Stimulated activated CD4-positive, alpha-beta T cell treated with anti-CD3 and anti-CD28 coated beads, Interleukin-15, amount 100 ng/mL, for 1 hour (primary cell): ENCODE measurements at places on chromosomes 5 and 9.

DNA sequence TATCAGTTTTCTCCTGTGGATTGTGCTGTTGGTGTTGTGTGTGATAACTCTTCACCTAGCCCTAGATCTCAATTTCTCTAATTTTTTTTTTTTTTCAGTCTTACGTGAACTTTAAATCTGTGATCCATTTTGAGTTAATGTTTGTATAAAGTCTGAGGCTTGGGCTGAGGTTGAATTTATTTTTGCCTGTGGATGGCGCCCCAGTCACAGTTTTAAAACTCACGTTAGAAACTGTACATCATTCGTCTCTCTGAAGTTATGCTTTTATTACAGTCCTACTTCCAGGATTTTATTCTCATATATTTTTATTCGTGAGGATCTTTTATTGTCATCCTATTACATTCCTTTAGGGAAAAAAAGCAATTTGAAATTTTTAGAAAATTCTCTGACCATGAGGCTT, 103.1 kb downstream of the EHMT1 start:
- no peak for DNase-seq

DNA sequence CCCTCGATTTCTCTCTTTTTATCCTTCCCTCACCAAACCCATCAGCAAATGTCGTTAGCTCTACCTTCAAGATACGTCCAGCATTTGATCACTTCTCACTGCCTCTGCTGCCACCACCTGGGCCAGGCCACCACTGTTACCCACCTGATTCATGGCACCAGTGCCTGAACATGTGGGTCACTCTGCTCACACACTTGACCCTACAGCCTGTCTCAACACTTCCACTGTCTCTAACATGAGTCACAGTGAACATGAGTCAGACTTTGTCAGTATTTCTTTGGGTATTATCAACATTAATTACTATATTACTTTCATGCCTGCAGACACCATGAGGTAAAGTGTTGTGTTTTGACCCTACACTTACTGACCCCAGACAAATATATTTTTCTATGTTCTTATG, 19.6 kb downstream of the SLC24A2 start:
- no peak for DNase-seq

DNA sequence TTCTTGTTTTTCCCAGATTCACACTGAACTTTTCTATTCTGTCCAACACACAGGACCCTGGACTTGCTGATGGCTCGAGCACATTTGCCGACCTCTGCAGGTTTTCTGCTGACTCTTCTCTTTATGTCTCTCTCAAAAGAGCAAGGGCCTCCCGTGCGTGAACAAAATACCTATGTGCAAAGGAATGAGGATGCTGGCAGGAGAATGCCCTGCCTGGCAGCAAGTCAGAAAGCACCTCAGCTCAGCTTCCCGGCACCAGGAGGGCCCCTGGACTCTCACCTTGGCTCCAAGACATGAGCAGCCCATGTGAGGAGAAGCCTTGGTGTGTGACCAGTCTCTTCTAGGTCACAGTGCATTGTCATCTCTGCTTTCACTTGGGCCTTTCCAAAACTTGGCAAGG, 36.1 kb downstream of the PAPPA start:
- no peak for DNase-seq

DNA sequence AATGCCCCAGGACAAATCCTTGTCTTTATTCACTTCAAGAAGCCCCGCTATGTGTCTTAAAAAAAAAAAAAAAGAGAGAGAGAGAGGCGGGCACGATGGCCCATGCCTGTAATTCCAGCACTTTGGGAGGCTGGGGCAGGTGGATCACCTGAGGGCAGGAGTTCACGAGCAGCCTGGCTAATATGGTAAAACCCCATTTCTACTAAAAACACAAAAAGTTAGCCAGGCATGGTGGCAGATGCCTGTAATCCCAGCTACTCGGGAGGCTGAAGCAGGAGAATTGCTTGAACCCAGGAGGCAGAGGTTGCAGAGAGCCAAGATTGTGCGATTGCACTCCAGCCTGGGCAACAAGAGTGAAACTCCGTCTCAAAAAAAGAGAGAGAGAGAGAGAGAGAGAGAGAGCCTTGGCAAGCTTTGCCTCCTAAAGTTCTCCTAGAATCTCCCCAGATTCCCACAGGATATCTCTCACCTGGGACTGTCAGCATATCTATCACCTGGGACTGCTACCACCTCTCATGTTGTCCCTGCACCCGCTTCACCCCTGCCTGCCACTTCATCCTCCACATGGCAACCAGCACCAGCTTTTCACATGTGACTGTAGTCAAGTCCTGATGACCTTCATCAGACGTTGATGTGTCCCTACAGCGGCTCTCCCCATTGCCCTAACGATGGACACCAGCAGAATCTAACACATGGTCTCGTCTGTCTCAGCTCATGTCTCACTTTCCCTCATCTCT, 5.8 kb downstream of the ITK start:
- DNase-seq: no peak

GRCh38 chr5:177452688-177453638, 6.3 kb downstream of the PRR7 start:
- no peak for DNase-seq
